ENCODE measurements at places on chromosomes 7 and 10.

GRCh38 chr7:88455696-88456095 is 149.0 kb upstream of the STEAP4 start:
- DNase-seq, result no peak

DNA sequence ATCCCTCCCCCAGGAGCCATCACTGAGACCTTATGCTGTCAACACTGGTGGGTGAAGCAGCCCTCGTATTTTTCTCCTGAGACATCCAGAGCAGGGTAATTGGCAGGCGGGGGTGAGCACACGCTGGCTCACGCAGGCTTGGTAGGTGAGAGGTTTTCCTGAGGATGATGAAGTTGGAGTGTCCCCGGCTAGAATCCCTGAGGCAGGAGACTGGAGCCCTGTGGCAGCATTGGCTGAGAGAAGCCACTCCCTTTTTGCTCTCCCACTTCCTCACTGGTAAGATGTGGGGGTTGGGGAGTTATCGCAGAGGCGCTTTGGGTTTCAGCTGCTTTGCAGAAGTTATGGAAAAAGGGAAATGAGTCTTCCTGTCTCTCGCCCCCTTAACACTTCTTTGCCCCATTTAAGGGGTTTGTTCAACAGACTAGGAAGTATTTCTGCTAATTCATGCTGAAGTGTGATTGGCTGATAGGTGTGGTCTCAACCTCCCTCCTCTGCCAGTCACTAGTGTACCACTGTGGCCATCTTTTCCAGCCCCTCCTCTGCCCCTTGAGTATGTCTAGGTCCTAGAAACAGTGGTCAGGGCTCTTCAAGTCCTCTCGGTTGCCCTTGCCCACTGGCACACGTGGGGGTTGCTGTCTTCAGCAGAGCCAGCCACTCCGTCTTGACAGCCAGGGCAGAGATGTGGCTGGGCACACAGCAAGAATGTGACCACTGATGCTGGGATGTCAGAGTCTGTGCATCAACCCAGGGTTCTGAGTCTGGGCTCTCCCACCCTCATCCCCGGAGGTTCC is 5.7 kb downstream of the ARPC1B start:
- peak; percentile 91 for DNase-seq

DNA sequence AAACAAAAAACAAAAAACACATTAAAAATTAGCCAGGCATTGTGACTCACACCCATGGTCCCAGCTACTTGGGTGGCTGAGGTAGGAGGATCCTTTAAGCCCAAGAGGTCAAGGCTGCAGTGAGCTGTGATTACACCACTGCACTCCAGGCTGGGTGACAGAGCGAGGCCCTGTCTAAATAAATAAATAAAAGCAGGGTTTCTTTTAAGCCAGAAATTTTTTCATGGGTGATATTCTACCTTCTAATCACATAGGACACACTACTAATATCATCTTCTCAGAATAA is 14.2 kb upstream of the SVIL start:
- DNase-seq, result no peak

- no peak for DNase-seq
Measured at GRCh38 chr7:30470163-30470770, 8.3 kb downstream of the NOD1 start.

GRCh38 chr10:73762915-73763314 is 18.7 kb downstream of the SEC24C start:
- DNase-seq, result no peak

- DNase-seq, result no peak
Measured at GRCh38 chr7:40329601-40330153, 194.9 kb downstream of the SUGCT start.

DNA sequence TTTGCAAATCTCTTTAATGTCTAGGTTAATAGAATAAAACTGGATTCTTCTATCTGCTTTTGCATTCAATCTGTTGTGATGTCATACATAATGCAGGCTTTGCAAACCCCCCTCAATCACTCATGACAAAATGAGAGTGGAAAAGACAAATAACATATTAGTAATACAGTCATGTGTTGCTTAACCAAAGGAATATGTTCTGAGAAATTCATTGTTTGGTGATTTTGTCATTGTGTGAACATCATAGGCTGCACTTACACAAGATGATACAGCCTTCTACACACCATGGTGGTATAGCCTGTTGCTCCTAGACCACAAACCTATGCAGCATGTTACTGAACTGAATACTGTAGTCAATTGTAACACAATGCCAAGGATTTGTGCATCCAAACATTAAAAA is 87.3 kb upstream of the SEC61G start:
- DNase-seq, result no peak

GRCh38 chr7:51234609-51235308 is 81.8 kb downstream of the COBL start:
- no peak for DNase-seq

DNA sequence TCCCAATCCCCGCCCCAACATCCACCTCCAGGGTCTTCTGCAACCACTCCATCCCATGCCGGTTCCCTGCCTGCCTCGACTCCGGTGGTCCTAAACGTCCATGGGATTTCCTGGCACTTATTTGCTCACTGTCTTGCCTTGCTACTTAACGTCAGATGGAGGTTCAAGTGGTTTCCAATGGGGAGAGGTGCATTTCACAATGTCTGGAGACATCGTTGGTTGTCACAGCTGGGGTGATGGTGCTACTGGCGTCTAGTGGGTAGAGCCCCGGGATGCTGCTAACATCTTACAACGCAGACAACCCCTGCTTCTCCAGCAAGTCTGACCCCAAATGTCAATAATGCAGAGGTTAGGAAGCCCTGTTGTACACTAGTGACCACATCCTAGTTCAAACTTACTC is 82.9 kb upstream of the ANLN start:
- no peak for DNase-seq

GRCh38 chr7:81206217-81206616 is 287.4 kb upstream of the SEMA3C start:
- no peak for DNase-seq

DNA sequence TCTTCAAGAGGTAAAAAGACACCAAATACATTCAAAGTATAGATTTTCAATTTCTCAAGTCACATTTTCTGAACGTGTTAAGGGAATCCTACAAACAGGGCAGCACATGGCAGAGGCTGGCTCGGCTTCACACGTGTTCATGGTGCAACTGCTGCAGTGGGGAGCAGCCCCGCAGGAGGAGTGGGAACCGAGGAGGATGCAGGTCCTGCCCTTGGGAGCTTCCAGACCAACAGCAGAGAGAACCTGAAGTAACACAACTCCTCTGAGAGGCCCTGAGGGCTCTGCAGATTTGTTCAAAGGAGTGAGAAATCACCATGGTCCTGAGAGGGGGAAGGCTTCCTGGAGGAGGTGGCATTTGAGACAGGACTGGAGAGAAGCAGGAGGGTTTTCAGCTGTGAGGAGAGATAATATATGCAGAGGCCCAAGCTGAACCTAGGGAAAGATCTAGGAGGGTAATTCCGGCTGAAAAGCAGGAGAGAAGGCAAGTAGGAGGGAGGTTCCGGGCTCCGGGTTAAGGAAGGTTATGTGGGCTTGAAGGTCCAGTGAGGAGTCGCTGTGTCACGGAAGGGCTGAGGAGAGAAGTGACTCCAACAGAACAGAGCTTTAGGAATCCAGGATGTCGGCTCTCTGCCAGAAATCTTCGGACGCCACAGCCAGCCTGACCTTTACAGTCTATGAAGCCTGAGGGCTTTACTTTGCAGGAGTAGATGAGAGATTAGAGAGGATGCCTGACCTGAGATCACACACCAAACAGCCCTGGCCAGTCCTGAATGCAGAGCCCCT is 77.5 kb downstream of the GPR26 start:
- no peak for DNase-seq

DNA sequence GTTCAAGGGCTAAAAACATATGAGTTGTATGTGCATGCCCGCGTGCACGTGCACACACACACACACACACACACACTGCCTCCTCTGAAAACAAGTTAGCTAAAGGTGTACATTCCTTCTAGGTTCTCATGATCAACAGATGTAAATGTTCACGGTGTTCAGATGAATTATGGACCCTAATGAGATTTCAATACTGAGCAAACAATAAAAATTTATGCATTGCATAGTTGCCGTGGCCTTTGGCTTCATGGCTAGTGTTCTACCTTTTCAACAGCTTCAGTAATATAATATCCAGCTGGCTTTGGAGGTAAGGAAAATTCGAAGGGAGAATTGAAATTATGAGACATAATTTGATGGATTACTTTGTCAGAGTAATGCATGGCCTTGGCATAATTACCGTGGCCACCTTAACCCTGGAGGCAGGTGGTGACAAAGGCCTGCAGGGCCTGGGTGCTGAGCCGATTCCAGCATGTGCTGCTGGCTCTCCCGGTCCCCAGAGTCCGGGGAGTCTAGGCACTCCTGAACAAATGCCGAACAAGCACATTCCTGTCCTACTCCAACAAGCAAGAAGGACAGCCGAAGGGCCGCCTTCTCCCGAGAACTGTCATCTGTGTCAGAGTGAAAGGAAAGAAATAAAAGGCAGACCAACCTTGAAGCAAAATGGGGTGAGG is 166.6 kb upstream of the TCF7L2 start:
- DNase-seq, result no peak

DNA sequence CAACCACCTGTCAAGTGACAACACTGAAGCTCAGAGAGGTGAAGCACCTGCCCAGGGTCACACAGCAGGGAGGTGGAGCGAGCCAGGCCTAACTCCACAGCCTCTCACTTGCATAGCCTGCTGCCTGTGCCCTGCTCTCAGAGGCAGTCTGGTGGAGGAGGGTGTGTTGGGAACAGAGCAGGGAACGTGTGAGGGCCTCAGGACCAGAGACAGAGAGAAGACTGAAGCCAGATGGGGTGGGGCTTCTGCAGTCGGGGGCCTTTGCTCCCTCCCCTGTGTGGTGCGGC is 114.0 kb downstream of the PTPN20 start:
- DNase-seq, result no peak

- DNase-seq, result no peak
Measured at GRCh38 chr7:21256310-21256877, 171.5 kb upstream of the SP4 start.

GRCh38 chr7:128855559-128855958 is 7.1 kb upstream of the ATP6V1F start:
- no peak for DNase-seq

- no peak for DNase-seq
Measured at GRCh38 chr7:31788445-31788844, 101.4 kb downstream of the PPP1R17 start.

GRCh38 chr7:96266015-96266414 is 55.9 kb downstream of the SLC25A13 start:
- DNase-seq, result no peak

DNA sequence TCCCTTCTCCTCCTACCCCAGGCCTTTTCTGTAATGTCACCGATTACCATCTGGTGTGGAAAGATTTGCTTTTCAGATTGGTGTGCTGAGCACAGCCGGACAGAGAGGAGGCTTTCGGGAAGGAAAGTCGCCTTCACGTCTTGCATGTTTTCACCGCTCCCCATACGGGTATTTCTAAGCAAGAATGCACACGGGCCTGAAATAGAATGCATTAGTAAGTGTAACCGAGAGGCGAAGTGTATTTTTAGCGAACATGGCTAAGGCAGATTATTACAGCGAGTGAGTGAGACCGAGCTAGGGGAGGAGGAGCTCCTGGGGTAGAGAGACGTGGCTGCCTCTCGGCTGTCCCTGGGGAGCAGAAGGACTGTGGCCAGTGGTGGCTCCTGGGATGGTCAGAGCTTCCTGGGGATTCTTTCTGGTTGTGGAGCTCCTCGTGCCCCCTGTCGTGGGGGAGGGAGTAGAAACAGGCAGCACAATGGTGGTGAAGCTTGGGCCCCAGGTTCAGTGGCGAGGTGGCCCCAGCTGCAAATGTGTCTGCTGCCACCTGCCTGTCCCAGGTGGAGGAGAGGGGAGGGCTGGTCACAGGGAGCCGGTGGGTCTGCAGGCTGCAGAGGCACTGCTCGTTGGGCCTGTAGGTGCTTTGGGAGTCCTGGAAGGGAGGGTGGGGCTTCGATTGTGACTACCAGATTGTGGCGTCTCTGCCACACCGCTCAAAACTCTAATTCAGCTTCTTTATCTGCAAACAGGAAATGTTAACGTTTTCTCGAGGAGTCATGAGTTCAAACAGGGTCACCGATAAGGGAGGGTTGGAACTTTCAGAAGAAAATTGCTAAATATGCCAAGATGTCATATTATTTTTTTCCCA is 135.8 kb downstream of the CAMK1D start:
- peak; percentile 74 for DNase-seq

GRCh38 chr10:33805831-33806230 is 471.4 kb upstream of the NRP1 start:
- no peak for DNase-seq

DNA sequence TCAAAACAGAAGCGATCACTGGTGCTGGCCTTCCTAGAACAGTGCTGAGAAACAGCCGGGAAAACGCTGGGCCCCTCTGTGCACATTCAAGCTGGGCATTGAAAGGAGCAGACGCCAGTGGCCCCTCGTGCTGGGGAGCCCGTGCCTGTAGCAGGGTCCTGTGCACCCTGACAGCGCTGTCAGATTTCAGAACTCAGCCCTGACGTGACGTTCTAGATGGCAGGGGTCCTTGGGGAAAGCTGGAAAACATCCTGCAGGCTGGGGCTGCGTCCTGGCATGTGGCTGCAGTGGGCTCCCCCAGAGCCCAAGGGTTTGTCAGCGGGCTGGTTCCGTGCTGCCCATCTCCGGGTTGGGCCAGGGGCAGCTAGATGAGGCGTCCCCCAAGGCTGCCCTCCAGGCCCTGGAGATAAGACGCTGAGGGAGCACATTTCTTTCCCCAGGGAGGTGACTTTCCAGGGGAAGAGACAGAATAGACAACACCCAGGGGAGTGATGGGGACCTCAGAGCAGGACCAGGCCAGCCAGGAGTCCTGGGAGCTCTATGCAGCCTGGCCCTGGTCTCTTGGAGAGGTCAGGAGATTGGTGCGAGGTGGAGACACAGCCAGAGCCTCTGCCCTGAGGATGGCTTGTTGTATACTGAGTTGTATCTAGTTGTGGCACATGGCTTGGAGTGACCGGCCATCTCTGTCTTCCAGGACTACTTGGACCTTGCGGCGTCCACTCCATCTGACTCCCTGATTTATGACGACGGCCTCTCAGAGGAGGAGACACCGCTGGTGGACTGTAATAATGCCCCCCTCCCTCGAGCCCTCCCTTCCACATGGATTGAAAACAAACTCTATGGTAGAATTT is 12.1 kb upstream of the CSGALNACT2 start:
- no peak for DNase-seq

GRCh38 chr10:74846958-74847357 is 20.6 kb downstream of the KAT6B start:
- no peak for DNase-seq

- DNase-seq, result no peak
Measured at GRCh38 chr10:129694184-129694583, 227.1 kb downstream of the MGMT start.

DNA sequence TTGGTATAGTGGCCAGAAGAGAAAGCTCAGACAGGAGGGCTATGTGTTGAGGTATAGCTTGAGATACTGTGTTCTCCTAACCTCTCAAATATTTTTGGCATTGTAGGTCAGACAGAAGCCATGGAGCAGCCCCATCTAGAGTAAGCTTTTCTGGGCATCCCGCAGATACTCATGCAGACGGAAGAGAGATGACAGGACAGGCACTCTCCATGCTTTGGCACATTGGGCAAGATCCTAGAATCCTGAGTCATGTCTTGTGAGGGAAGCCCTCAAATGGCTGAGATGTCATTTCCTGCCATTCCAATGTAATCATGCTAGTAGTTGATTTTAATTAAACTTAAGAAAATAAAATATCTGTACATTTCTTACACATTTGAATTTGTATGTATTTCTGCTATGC is 16.8 kb upstream of the KIF20B start:
- no peak for DNase-seq

GRCh38 chr10:12109286-12109685 is 20.2 kb upstream of the SEC61A2 start:
- DNase-seq, result no peak

- DNase-seq, result no peak
Measured at GRCh38 chr10:94859086-94859485, 79.4 kb upstream of the CYP2C9 start.
